ENCODE measurements at places on chromosomes 7 and 10.

GRCh38 chr10:99233689-99234037 is 2.0 kb downstream of the HPSE2 start:
- no peak for DNase-seq

GRCh38 chr10:123529146-123529760 is 136.9 kb upstream of the GPR26 start:
- DNase-seq, result no peak

GRCh38 chr10:7195118-7195517 is 215.7 kb downstream of the SFMBT2 start:
- no peak for DNase-seq

DNA sequence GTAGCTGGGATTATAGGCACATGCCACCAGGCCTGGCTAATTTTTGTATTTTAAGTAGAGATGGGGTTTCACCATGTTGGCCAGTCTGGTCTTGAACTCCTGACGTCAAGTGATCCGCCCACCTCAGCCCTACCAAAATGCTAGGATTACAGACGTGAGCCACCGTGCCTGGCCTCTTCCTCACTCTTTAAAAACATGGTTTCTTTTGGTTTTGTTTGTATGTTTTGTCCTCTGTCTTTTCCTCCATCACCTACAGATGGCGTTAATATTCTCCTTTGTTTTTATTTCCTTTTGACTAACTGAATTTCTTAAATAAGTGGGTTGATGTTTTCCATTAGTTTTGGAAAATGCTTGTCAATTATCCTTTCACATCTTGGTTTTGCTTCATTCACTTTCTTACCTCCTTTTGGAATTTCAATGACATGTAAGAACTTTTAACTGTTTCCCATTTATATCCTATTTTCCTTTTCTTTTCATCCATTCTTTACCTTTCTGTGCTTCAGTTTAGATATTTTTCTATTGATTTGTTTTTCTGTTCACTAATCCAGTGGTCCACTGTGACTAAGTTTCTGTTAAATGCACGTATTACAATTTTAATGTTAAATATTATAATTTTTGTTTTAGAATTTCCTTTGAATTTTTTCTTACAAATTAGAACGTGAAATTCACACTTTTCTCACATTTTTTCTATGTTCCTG is 104.1 kb downstream of the ZNF467 start:
- DNase-seq, result peak; percentile 11

GRCh38 chr10:29326886-29327745 is 38.2 kb downstream of the LYZL1 start:
- no peak for DNase-seq

DNA sequence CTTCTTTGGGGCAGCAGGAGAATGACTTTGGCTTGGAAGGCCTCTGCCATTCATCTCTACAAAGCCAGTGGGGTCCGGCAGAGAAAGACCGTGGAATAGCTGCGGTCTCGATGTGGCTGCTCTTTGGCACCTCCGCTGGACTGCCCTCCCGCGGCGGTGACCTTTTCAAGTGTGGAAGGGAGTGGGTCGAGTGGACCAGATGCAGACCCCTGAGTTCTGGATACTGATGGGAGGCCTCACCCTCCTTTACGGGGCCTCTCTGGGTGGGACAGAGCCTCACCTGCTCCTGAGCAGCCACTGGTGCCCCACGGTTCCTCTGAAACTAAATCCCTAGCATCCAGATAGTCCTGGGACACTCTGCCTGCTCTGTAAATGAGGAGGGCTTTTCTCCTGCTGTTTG is 113.1 kb downstream of the NT5C2 start:
- DNase-seq, result no peak

- DNase-seq, result no peak
Observed at GRCh38 chr7:1767524-1767923, 97.4 kb downstream of the ELFN1 start.

GRCh38 chr10:30238836-30239235 is 110.2 kb downstream of the MTPAP start:
- DNase-seq, result peak; percentile 55

GRCh38 chr7:80133361-80134114 is 1.1 kb upstream of the GNAI1 start:
- no peak for DNase-seq

GRCh38 chr7:77858278-77858677 is 59.7 kb downstream of the PHTF2 start:
- no peak for DNase-seq
